ENCODE measurements at places on chromosomes 16 and 17.

DNA sequence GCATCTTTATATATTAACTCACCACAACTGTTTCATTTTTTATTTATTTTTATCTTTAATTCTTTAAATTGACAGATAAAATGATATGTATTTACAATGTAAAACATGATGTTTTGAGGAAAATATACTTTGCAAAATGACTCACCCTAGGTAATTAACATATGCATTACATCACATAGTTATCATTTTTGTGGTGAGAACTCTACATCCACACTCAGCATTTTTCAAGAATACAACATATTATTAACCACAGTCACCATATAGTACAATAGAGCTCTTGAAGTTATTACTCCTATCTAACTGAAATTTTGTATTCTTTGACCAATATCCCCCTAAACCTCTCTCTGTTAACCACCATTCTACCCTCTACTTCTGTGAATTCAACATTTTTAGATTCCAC lies 194.7 kb upstream of the KIF2B start:
- DNase-seq, result peak; percentile 67

DNA sequence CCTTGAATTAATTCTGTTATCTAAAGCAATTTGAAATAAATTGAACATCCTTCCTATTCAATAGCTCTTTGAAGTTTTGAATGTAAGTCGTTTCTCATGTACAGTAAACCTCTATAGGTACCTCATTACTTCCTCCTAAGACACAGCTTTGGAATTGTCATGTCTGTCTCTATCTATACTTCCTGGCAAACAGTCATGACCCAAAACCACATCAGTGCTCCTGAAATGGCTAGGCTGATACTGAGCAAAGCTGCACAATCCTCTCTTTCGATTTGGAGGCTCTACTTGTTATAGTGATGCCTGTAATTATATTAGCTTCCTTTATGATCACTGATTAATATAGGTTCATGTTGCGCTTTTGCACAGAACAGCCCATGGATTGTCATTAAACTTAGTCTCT lies 110.1 kb downstream of the ADAMTS18 start:
- no peak for DNase-seq

- DNase-seq, result peak; percentile 22
These were observed 35.1 kb downstream of the TMEM238L start for GRCh38 chr17:10768750-10769251.

GRCh38 chr17:80006339-80006720 lies 29.3 kb downstream of the TBC1D16 start:
- no peak for DNase-seq

DNA sequence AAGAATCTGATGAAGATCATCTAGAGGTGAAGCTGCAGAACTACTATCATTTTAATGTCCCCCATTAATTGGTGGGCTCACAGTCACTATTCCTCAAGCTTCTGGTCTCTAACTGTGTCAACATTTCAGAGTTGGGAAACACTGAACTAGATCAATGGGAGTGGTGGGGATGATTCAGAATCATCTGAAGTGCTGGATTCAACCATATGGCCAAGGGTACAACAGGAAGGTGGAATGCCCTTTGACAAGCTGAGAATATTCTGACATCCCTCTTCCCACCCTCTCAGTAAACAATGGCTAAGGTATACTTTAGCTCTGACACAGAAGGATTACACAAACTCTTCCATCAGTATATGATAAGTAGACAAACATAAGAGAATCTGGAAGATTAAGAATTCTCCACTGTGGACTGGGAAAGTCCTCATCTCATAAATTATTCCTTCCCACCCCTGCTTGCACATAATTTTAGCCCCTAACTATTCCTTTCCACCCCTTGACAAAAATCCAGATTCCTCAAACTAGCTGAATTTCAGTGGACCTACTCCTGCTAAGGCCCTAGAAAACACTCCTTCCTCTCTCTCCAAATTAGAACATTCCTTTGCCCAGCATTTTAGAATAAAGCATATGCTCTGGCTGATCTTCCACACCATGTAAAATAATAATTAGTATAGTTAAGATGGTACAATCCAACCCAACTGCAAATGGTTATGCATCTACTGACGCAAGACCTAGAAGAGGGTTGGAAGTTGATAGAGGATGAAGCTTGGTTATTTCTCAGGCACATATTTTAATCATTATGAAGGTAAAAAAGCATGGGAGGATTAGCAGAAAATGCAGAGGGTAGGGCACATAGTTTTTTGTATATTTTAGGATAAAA lies 16.3 kb upstream of the RFFL start:
- DNase-seq, result no peak

DNA sequence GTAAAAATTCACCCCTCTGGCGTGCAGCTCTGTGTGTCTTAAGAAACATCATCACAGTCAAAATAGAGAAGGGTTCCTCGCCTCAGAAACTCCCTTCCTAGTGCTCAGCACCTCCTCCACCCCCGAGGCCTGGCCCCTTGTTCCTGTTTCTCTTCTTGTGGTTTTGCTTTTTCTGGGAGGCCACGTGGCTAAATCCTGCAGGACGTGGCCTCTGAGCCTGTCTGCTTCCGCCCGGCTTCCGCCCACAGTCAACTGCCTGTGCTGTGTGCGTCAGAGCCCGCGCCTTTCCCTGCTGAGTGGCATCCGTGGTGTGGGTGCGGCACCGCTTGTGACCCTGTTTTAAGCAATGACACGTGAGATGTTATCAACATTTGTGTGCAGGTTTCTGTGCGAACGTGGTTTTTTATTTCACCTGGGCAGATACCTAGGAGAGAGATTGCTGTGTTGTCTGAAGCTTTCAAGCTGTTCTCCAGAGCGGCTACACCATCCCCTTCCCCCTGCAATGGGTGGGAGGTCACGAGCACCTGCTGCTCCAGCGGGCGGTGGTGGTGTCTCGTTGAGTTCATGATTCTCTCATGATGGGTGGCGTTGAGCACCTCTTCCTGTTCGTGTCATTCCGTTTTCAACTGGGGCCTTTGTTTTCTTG lies 21.7 kb downstream of the ACSF3 start:
- DNase-seq, result peak; percentile 39

DNA sequence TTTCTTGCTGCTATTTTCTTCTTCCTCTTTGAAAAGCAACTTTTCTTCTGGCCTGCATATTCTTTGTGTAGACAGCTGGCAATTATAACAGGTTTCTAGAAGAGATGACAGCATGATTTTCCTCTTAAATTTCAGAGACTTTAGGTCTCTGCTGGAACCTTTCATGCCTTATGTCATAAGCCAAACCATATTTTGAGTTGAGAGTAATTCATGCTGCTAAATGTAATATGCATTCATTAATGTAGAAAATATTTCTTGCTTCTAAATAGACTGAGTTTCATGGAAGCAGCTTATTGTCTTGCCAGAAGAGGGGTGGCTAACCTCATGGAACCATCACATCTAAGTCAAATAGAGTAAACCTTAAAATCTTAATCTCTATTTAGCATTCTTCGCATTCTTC lies 25.9 kb upstream of the ABCA9 start:
- no peak for DNase-seq

- DNase-seq, result peak; percentile 86
These were observed at the start of gene PIEZO1 for GRCh38 chr16:88785106-88785924. Gene PIEZO1 (minus strand): TSS chr16:88785220. CDS start chr16:88784964, 256 bp downstream.
